ENCODE measurements at places on chromosomes 16 and 17.
A peak's percentile ranks its signal among the peaks of the same experiment; 100 is the strongest.

DNA sequence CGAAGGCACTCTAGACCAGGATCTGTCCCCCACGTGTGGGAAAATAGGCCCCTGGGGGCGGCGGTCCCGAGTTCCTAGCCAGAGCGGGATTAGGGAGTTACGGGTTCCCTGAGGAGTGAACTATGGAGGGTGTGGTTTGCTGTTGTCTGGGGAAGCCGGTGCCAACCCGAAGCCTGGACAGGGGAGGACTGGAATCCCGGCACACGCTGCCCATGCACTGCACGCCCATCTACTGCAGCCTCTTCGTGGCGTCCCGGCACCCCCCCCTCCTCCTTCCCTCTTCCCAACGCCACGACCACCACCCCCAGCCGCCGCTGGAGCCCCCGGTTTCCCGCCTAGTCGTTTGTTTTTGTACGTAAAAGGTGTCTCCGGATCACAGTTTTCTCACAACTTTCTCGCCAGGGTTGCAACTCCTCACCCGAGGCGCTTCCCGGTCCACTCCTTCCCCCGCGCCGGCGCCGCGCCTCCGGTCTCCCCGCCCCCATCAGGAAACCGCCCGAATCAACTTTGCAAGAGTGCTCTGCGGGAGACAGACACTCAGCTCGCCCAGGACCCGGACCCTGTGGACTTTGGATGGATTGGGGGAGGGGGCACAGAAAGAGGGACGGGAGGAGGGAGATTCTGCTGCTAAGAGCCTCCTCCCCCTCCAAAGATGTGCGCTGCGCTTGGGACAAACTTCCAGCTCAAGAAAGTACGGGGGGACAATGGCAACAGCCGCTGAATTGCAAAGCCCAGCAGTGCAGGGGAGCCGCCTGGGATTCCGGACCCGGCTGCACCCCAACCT lies 1.4 kb upstream of the LHX1 start:
- DNase-seq, result no peak

GRCh38 chr16:85307552-85308364 lies 195.5 kb upstream of the CIBAR2 start:
- DNase-seq, result no peak

- no peak for DNase-seq
These were observed 30.1 kb downstream of the IKZF3 start for GRCh38 chr17:39834017-39834416.

DNA sequence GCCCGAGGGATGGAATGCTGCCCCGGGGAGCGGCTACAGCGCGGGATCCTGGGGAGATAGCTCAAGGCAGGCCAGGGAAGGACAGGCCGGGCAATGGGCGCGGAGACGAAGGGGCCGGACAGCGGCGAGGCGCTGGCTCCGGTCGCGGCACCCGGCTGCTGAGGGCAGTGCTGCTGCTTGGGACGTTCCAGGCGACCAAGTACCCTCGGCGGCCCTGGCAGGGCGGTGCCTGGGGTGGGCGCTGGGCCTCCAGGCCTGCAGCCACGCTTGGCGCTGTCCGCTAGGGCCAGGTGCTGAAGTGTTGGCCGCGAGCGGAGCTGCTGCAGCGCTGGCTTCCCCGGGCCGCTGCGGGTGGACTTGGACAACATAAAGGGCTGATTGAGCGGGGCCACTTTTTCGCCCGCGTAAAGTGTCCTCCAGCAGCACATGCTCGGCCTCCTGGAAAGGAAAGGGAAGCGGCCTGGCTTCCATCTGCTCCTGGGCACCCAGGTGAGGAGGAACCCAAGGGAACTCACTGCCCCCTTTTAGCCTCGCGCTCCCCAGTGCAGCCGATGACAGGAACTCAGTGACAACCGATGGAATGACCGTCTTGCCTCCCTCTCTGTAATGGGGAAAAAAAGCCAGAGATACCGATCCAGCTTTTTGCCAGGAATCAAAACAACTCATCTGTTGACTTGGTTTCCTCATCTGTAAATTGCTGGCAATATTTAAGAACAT lies 23.7 kb downstream of the CLEC3A start:
- peak; percentile 60 for DNase-seq

- DNase-seq, result no peak
These were observed 233.1 kb upstream of the WSCD1 start for GRCh38 chr17:5837055-5837491.

DNA sequence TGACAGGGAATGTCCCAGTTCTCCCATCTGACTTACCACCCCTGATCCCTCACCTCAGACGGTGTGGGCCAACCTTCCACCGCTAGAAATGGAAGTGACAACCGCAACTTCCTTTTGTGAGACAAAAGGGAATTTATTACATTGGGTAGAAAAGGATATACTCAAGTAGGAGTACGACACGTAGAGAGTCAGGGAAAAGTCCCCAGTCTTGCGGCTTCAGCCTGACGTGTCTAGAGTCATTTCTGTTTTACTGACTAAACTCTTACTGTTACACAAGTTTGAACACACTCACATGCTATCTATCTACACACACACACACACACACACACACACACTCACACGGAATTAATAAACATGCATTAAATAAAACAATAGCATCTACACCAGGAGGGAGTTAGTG lies 178.9 kb downstream of the COPRS start:
- no peak for DNase-seq

GRCh38 chr17:28086519-28086918 lies 44.0 kb downstream of the NLK start:
- DNase-seq, result no peak

- no peak for DNase-seq
These were observed 19.6 kb downstream of the AKAP1 start for GRCh38 chr17:57104461-57105175.

- peak; percentile 39 for DNase-seq
These were observed 18.8 kb upstream of the ASGR2 start for GRCh38 chr17:7133424-7133823.

GRCh38 chr17:64051153-64051552 lies 30.7 kb upstream of the ICAM2 start:
- no peak for DNase-seq

GRCh38 chr16:78140818-78141466 lies 41.5 kb downstream of the WWOX start:
- DNase-seq, result no peak

DNA sequence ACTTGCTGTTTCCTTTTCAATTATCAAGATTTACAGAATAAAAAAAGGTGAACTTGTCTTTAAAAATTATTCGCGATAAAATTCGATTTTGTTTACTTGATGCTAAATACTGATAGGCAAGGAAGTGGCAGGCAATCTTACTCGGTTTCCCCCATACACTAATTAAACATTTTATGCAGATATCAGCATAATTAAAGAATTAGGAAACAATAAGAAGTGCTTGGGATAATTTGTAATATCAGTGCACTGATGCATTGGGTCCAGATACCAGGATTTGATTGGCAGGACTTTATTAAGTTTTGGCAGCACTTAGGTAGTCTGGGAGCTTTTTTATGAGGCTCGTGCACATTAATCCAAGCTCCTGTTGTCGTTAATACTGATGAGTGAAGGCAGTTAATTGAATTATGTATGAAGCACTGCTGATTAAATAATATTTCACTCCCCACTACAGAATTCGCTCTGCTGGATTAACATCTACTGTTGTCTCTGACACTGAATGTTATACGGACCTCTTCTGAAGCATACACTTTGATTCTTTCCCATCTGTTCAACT lies 165.6 kb downstream of the CA10 start:
- DNase-seq, result no peak

DNA sequence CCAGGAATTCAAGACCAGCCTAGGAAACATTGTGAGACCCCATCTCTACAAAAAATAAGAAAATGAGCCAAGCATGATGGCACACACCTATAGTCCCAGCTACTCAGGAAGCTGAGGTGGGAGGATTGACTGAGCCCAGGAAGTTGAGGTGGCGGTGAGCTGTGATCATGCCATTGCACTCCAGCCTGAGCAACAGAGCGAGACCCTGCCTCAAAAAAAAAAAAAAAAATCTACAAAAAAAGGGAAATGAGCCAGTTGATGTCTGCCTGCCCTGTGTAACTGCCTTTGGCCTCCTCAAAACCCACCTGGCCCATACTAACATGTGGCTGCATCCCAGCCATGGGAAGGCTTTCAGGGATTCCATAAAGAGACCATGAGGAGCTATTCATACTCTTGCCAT lies 4.5 kb downstream of the RANBP10 start:
- DNase-seq, result no peak

GRCh38 chr17:57993471-57994365 lies 5.7 kb upstream of the VEZF1 start:
- no peak for DNase-seq

DNA sequence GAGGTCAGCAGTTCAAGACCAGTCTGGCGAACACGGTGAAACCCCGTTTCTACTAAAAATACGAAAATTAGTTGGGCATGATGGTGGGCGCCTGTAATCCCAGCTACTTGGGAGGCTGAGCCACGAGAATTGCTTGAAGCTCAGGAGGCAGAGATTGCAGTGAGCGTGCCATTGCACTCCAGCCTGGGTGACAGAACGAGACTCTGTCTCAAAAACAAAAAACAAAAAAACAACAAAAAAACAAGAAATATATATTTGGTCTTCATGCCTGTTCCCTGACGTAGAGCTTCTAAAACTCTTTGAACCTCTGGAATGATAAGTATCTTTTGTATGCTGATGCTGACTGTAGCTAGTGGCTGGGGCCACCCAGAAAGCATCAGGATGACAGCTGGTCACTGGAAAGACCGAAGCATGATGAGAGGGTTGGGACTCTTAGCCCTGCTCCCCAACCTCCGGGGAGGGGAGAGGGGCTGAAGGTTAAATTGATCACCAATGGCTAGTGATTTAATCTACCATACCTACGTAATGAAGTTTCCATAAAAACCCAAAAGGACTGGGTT lies 54.8 kb downstream of the TEX14 start:
- no peak for DNase-seq

DNA sequence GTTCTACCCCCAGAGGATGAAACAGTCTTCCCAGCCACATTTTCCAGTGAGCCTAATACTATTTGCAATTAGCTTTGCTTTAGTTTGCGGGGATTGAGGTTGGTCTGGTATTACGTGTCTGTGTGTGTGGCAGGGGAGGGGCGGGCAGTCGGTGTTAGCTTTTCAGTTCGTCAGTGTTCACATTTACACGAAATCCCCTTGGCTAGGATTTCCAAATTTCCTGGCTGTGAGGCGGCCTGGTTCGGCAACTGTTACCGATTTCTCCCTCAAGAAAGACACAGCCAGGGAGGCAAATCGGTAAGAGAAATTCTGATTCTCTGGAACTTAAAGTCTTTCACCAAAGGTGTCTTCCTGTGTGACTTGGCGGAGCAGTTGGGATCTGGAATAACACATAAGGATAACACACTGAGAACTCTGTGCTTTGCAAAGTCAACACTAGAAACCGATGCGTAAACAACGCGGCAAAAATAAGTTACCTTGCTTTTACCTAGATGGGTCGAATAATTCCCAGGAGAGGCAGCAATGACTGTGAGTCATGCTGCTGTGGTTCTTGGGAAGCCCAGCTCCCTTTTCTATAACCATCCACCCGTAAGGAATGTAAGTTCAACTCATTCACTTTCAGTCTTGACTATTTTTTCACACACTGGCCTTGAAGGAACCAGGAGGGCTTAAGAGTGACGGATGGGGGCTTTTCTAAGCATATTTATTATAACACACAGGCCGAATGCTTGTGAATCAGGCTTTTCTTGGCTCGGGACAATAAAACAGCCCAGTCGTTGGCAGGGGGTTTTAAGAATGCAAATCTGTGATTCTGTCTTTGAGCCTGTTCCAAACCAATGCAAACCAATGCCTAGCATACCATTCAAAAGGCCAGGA lies 24.2 kb downstream of the GPRC5B start:
- no peak for DNase-seq

DNA sequence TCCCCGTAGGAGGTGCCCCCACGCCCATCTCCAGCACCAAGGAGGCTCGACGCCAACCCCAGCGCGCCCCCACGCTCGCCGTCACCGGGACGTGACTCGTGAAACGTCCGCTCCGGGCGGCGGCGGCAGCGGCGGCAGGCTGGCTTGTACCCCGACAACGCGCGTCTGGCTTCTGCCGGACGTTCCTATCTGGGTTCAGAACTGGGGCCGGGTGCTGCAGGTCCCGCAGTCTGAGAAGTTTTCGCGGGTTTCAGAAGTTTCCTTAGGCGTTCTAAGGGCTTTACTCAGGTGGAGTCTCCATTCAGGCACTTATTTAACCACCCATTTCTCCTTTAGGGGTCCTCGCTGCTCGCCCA lies 672 bp upstream of the ALKBH5 start:
- DNase-seq, result peak; percentile 91

DNA sequence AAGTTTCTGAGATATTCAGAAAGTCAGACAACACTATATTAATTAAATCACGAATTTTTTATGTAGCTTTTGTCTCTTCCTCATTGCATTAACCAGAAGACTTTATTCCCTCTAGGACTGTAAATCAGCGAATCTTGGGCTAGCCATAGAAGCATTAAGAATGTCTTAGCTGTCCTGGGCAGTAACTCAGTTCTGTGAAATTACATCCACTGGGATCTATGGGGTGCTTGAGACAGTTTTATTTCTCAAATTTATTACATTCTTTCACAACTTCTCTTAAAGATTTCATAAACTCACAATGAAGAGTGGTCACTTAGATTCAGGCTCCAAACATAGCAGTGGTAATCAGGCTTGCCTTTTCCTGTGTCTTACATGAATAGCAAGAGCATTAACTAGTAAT lies 1153.4 kb downstream of the CDH8 start:
- DNase-seq, result no peak

DNA sequence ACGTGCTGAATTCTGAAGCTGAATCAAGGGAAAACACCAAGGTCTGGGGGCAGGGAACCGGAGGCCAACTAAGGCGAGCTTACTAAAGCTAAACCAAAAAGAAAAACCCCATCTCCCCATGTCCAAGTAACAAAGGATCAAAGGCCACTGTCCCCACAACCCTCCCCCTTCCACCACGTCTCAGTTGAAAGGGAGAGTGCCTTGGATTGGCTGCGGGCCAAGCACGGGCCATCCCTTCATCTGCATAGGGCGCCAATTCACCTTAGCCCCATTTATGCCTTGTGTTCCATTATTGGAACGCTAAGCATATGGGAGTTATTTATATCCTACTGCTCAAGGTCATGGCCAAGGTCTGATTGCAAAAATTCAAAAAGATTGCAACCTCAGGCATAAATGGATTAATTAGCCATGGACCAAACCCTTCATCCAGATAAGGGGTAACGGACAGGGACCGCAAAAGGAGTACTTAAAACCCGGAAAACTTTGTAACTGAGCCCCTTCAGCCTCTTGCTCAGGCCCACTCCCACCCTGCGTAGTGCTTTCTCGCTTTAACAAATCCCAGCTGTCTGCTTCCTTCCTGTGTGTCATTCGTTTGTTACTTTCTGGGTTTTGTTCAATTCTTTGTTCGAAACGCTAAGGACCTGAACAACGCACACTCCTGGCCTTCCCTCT lies 740 bp upstream of the ATP6V0D1 start:
- DNase-seq, result peak; percentile 48
